ENCODE measurements at places on chromosomes 4 and X. TPM values are rescaled to one million over a fixed set of nuclear protein-coding genes. Genes with fewer than 3 reads are reported as not detected.

DNA sequence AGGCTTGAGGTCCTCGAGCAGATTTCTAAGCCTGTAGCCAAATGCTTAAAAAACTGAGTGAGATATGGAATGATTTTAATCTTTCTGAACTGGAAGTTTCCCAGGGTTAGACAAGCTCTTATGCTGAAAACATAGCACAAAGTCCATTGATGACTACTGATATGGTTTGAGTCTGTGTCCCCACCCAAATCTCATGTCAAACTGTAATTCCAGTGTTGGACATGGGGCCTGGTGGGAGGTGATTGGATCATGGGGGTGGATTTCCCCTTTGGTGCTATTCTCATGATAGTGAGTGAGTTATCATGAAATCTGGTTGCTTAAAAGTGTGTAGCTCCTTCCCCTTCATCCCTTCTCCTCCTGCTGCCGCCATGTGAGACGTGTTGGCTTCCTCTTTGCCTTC is 454.9 kb downstream of the SPRY1 start:
- H3K4me1 ChIP-seq, result no peaks in the 10 kb centered on the region
- no peak for DNase-seq
- no peak overlapping the region for H3K27ac ChIP-seq
- H3K27me3 ChIP-seq, result no peaks in the 10 kb centered on the region

GRCh38 chrX:2974961-2975360 is 31.4 kb upstream of the ARSH start:
- H3K4me1 ChIP-seq, result no peaks in the 10 kb centered on the region
- no peaks in the 10 kb centered on the region for H3K36me3 ChIP-seq
- no peaks in the 10 kb centered on the region for H3K27me3 ChIP-seq
- H3K4me3 ChIP-seq, result no peak overlapping the region

- DNase-seq, result no peak
- no peaks in the 10 kb centered on the region for H3K4me1 ChIP-seq
- no peak overlapping the region for H3K4me3 ChIP-seq
These were observed 22.5 kb upstream of the PTCHD1 start for GRCh38 chrX:23312136-23312535.

- H3K4me3 ChIP-seq, result no peak overlapping the region
- no peak for DNase-seq
- H3K4me1 ChIP-seq, result no peaks in the 10 kb centered on the region
These were observed 27.5 kb upstream of the MXD4 start for GRCh38 chr4:2289311-2289954.

- H3K27me3 ChIP-seq, result peaks cover 2% of the 10 kb centered on the region
- H3K4me1 ChIP-seq, result no peaks in the 10 kb centered on the region
- H3K27ac ChIP-seq, result no peak overlapping the region
- H3K36me3 ChIP-seq, result no peaks in the 10 kb centered on the region
These were observed 558.2 kb upstream of the DIPK2B start for GRCh38 chrX:45758738-45759397.

DNA sequence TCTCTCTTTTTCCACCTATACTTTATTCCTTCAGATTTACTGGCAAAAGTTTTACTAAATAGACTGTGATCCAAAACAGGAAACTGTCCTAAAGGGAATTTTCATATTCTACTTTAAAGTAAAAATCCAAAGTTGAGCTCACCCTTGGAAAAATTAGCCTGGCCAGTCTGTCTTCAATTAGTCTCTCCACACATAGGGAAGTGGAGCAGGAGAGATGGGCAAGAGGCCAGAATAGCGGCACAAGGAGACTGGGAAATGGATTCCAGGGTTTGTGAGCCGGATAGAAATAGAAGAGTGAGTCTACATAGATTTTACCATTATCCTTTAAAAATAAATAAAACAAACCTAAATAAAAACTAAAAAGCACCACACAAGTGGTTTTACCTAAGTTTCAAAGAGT is 16.2 kb upstream of the FRMD7 start:
- H3K36me3 ChIP-seq, result no peaks in the 10 kb centered on the region
- no peak for DNase-seq
- no peak overlapping the region for H3K27ac ChIP-seq
- H3K27me3 ChIP-seq, result no peaks in the 10 kb centered on the region
- H3K4me3 ChIP-seq, result no peak overlapping the region

DNA sequence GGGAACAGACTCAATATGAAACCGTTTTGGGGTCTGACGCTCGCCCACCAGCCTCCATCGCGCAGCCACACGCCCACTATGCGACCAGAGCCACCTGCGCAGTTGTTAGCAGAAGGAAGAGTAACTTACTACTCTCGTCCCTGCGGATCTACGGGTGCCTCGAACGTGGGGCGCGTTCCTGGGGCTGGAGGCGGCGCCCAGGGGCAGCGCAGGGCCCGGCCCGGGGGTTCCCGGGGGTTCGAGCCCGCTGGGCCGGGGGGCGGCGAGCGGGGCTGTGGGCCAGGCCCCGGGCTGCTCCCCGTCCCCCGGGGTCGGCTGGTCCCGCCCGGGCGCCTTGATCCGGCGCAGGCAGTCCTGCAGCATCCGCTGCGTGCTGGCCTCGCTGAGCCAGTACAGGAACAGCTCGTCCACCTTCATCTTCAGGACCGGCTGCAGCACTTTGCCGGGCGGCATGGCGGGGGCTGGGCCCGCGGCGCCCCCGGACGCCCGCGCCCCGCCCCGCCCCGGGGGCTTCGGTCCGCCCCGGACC is 404 bp downstream of the PPP2R3B start:
- H3K4me1 ChIP-seq, result peaks cover 4% of the 10 kb centered on the region
- peak overlapping the region; percentile 98 for H3K27ac ChIP-seq
- DNase-seq, result no peak

DNA sequence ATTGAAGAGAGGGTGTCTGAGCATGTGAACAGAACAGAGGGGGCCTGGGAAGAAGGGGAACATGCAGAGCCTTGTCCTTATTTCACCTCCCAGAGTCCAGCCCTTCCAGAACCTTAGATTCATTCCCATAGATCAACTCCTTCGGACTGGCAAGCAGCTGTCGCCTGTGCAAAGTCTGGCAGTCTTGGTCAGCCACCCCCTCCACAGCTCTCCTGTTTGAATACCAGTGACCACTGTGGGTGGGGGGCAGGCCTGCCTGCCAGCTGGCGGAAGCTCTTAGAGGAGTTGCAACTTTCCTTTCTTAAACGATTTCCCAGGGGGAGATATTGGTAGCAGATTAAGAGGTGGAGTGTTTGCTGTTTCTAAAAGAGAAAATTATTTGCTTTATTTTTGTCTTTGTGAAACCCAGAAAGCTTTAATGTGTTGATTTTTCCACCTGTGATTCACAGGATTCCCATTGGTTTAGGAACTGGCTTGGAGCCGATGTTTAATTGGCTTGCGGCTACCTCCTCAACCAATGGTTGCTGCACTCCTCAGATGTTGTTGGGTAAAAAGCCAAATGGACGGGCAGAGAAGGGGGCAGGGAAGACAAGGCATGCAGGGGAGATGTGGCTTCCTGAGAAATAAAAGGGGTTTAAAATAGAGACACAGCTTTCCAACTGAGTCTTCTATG is 62.2 kb upstream of the PRPS1 start:
- DNase-seq, result no peak
- H3K4me3 ChIP-seq, result no peak overlapping the region
- H3K27me3 ChIP-seq, result no peaks in the 10 kb centered on the region
- no peak overlapping the region for H3K27ac ChIP-seq
- H3K36me3 ChIP-seq, result no peaks in the 10 kb centered on the region

The UBE2D3 gene
- total RNA-seq, result 291 TPM

The SLITRK4 gene
- not detected for total RNA-seq

The TDO2 gene
- total RNA-seq, result not detected

The PTTG2 gene
- 0.90 TPM for total RNA-seq

The SLITRK2 gene
- 0.59 TPM for total RNA-seq

The PRRG3 gene
- total RNA-seq, result 2.3 TPM

The SSX3 gene
- not detected for total RNA-seq

The UPF3B gene
- 2.6 TPM for total RNA-seq
